ENCODE measurements at places on chromosomes 1 and 21. TPM values are rescaled to one million over a fixed set of nuclear protein-coding genes. Genes with fewer than 3 reads are reported as not detected.

The DCDC2B gene
- total RNA-seq = not detected

The CPLANE2 gene
- total RNA-seq = 31.6 TPM

The CD244 gene
- total RNA-seq = not detected

The EFNA3 gene
- 1.2 TPM for total RNA-seq
